ENCODE measurements at places on chromosomes 6 and 20. TPM values are rescaled to one million over a fixed set of nuclear protein-coding genes. Genes with fewer than 3 reads are reported as not detected.

HLA-A gene
- total RNA-seq = 113 TPM

OR12D3 gene
- not detected for total RNA-seq

FOXS1 gene
- 0.94 TPM for total RNA-seq

ANKEF1 gene
- 7.8 TPM for total RNA-seq

ETV7 gene
- total RNA-seq = 0.10 TPM

KIF25 gene
- total RNA-seq = not detected
